Left ventricle myocardium superior (tissue), 1 donor: ENCODE measurements at places on chromosomes 4 and X.

GRCh38 chr4:182978152-182978827 lies 61.1 kb upstream of the DCTD start:
- DNase-seq = no peak

DNA sequence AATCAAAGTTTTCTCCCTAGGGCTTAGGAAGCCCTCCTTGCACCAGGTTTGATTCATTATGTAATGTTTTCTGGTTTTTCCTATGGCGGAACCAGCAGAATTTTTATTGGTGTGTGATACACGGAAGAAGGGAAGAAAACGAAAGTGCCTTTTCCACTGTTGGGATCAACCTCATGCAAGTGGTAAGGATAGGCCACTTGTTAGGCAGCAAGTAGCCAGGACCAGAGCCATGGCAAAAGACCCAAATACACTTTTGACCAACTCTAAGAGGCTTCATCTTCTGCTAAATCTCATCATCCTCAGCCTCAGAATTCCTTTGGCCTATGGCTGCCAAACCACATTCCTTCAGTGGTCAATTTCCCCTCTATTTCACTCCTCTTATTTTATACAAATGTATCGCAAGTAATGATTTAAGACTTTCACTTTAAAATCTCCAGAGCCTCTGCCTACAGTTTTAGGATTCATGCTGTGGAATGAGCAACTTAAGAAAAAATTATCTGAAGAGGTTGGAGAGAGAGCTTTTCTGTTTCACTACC lies 21.2 kb downstream of the PPAT start:
- no peak for DNase-seq

DNA sequence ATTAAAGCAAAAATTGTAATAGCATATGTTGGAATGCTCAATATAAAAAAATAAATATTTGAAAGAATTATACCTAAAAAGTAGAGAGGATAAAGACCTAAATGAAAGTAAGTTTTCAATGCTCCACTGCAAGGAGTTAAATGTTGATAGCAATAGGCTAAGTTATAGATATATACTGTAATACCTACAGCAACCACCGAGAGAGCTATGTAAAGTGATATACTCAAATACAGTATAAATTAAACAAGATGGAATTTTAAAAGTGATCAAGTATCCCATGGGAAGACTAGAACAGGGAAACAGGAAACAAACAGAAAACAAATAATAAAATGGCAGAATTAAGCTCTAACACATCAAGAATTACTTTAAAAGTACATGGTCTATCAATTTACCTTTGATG lies 73.9 kb downstream of the CASP3 start:
- DNase-seq = no peak

GRCh38 chrX:7815166-7815805 lies 27.7 kb upstream of the VCX start:
- DNase-seq = no peak

- no peak for DNase-seq
Observed at GRCh38 chr4:89108091-89108490, 3.2 kb upstream of the TIGD2 start.

- no peak for DNase-seq
Observed at GRCh38 chr4:83189631-83190136, 75.2 kb upstream of the PLAC8 start.

DNA sequence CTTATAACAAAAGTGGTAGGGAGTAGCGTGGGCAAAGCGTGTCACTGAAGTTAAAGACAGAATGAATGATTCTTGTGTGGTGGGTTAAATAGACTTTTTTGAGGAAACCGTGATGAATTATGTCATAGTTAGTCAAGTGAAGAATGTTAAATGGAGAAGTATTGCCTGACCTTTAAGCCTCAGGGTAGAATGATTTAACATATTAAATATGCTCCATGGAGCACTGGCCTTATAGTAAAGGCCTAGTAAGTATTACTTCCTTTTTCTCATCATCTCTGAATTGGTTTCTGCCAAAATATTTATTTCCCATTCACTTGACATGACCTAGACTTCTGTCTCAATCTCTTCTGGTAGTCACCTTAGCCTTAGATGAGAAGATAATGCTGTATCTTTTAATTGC lies 23.7 kb downstream of the MAGEB1 start:
- no peak for DNase-seq

DNA sequence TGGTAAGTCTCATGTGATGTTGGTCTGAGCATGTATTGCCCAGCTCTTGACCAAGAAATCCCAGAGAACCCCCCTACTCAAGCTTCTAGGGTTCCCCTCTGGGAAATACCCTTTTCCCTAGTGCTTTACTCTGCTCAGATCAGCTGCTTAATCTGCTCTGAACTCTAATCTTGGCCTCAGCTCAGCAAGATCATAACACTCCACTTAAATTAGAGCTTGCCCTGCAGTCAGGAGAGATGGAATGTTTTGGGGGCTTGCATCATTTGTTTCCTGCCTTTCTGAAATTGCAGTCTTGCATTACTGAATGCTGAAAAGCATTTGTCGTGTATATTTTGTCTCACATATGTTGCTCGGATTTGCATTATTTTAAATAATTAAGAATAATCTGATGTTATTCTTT lies 1153.6 kb downstream of the FSTL5 start:
- DNase-seq = no peak

- peak; percentile 27 for DNase-seq
Observed at GRCh38 chr4:149409555-149409962, 406.1 kb downstream of the IQCM start.

GRCh38 chr4:107721436-107722100 lies 1.5 kb upstream of the PAPSS1 start:
- no peak for DNase-seq
